ENCODE measurements at places on chromosomes 3 and 15.

DNA sequence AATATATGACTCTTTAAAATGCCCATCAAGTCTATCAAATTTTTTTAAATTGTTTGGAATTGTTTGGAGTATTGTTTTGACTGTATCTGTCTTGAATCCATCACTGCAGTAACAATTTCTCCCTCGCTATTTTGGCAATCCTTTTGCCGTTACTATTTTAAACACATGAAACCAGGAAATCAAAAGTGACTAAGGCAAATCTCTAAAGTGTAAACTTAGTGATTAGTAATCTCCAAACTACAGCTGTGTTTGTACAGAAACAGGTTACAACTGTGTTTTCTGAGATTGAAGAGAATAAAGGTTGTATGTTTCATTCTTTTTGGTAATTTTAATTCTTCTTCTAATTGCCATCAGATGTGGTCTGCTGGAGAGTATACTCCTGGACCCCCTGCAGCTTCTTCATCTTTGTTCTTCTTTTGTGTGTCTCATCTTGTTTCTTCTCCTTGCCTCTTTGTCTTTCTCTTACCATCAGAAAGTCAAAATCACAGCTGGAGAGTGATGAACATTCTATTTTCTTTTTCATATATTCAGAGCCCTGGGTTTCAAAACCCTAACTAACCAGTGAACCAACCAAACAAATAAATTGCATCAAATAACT is 465.4 kb downstream of the RBMS3 start:
- DNase-seq: no peak

DNA sequence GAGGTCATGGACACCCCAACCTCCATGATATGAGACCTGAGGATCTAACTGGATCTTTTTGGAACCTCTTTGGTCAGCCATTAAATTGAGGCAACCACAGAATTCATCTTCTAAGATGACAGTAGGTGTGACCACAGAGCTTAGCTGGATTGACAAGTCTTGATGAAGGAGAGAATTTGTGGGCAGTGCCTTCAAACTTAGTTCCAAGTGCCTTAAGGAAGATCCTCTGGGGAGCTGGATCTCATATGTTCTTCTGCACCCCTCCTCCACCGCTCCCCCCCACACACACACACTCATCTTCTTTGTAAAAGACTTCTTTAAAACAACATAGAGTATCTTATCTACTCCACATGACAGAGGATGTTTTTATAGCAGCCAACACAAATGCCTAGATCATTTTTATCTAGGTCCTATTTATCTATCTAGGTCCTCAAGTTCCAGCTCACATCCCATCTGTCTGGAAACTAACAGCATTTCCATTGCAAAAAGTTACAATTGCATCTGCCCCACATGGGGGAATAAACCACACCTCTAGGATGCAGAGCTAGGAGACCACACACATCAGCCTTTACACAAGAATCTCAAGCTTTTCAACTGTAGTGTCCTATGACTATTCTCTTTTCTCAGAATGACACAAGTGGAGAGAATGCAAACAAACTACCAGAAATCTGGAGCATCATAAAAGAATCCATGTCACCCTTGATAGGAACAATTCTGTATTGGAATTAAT is 37.4 kb downstream of the WWTR1 start:
- DNase-seq: no peak

DNA sequence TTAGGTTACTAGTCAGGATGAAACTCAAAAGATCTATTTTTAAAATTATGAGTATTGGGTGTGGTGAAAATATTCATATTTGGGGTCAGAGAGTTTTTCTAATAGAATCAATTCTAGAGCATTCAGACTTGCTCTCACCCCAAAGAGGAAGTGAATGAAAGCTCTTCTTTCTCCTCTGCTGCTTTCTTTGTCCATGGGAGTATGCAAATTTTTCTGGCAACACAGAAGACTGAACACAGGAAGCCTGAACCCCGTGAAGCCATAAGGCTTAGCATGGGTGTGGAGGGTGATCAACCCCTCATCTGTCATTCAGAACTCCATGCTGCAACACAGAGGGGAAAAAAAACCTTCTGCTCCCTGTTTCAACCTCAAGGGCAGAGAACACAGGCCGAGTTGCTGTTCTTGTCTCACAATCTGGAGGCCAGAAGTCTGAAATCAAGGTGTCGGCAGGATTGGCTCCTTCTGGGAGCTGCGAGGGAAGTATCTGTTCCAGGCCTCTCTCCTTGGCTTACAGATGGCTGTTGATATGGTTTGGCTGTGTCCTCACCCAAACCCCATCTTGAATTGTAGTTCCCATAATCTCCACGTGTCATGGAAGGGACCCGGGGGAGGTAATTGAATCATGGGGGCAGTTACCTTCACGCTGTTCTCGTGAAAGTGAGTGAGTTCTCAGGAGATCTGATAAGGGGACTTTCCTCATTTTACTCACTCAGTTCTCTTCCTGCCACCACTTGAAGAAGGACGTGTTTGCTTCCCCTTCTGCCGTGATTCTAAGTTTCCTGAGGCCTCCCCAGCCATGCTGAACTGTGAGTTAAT is 33.7 kb upstream of the CD47 start:
- DNase-seq: peak; percentile 69

- DNase-seq: no peak
Measured at GRCh38 chr3:46742992-46743585, 25.4 kb upstream of the PRSS50 start.

DNA sequence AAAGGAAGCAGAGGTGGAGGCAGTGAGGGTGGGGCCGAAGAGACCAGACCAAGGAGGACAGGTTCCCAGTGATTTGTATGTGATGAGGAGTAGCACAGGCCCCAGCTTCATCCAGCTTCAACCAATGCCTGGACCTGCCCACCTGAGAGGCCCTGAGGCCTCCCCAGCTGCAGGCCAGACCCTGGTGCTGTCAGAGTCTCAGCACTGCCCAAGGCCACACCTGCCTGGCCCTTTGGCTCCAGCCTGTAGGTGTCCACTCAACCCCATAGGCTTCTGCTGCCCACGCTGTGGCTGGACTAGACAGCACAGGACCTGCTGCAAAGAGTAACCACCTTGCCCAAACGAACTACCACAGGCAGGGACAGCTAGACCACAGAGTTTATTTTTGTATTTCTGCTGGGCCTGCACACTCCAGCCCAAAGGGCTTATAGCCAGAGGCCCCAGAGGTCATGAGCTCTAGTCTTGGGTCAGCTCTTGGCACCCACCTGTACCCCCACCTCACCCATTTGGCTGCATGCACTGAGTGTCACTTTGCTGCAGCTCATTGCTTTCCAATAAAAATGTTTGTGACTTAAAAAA is 81.9 kb upstream of the CDV3 start:
- no peak for DNase-seq

- no peak for DNase-seq
Measured at GRCh38 chr3:7421065-7421464, 560.1 kb downstream of the GRM7 start.

DNA sequence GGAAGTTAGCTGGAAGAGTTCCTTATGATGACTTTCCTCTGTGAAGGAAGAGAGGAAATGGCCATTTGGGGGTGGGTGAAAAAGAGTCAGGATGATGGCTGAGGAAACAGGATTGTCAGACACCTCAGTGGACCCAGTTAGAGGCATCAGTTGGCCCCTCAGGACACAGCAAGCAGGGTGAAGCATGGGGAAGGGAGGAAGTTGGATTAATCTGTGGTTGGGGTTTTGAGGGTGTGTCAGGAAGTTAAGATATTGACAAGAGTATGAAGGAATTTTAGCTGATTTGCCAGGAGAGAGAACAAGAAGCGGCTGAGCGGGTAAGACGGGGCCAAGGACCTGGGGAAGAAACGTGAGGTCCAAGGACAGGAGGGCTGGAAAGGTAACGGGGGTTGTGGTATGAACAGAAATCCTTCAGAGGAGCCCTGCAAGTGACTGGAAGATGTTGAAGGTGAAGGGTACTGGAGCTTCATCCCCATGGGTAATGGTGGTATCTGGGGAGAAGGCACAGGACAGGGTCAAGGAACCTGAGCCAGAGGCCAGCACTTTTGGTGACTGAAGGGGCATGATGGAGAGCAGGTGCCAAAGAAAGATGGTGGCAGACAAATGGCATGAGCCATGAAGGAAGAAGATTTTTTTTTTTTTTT is 2.7 kb downstream of the UQCC5 start:
- no peak for DNase-seq

DNA sequence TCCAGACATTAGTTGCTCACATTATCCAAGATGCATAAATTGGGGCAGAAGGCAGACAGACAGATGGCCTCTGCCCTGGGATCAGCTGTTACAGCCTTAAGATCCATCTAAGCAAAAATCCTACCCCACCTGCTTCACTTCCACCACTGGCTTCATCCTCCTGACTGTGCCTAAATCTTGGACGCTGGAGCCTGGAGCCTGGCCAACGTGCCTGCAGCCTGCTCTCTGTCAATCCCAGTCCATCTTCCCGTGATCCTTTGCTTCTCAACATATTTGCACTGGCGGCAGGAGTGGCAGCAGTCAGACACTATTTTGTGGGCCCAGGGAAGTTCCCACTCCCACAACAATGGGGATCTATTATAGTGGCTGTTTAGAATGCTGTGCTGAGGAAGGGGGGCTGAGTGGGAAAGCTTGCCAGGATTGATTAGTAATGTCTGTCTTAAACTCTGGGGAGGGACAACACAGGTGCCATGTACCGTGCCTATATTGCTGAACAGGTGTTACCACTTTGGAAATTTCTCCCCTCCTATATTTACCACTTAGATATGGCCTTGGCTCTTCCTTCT is 121.2 kb downstream of the MEGF11 start:
- DNase-seq: no peak

GRCh38 chr3:55668359-55668758 is 181.3 kb upstream of the WNT5A start:
- no peak for DNase-seq

- no peak for DNase-seq
Measured at GRCh38 chr3:61777483-61777882, 216.1 kb downstream of the PTPRG start.

DNA sequence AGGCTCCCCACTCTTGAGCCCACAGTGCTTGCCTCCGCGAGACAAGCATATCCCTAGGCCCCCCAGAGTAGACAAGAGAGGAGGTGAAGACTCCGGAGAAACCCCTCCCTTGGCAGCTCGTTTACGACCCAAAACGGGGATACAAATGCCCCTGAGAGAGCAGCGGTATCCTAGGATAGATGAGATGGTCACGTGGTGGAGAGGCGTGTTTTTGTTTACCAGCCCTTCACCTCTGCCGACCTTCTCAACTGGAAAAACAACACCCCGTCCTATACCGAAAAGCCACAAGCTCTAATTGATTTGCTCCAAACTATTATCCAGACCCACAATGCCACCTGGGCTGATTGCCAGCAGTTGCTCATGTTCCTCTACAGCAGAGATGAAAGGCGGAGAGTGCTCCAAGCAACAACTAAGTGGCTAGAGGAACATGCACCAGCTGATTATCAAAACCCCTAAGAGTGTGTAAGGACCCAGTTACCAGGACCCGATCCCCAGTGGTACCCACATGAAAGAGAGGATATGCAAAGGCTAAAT is 99.5 kb upstream of the OSBPL11 start:
- no peak for DNase-seq

DNA sequence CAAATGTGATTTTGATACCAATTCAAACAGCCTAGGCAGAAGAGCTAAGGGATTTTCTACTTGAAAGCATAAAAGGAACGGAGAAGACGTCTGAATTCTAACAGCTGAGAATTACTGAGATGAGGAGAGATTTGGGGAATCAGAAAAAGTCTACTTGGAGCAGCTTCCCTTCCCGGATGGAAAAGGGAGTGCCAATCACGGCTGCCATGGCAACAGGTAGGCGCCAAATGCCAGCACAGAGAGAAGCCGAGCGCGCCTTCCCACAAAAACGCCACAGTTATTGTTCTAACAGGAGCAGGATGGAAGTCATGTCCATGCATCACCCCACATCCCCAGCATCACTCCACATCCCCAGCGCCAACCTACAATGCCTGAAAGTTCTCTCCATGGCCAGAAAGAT is 63.5 kb upstream of the PRR20G start:
- DNase-seq: no peak

DNA sequence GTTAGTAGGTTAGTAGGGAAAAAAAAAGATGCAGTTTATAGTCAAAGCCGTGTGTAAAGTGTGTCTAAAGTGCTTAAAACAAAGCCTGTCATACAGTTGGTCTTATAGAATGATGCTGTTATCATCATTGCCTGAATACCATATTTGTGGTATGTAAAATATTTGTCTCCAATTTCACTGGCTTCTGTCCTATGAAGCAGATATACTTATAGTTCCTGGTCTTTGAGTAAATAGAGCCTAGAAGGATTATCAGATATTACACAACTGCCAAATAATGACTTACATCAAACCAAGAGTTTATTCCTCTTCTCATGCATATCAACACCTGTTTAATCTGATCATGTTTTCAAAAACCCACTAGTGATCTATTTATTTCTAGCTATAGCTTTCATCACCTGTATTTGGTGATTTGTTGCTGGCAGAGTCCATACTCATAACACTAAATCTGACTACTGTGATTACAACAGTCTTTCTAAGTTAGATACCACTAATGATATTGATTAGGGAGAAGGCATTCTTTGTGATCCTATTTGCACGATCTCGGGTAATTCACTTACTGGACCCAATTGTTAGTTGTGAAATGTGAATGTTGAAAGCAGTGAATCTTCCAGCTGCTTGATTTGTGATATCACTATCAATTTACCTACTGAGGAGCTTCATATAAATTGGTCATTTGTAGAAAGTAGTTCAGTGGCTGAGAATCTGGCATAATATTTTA is 413.7 kb downstream of the LPP start:
- no peak for DNase-seq

DNA sequence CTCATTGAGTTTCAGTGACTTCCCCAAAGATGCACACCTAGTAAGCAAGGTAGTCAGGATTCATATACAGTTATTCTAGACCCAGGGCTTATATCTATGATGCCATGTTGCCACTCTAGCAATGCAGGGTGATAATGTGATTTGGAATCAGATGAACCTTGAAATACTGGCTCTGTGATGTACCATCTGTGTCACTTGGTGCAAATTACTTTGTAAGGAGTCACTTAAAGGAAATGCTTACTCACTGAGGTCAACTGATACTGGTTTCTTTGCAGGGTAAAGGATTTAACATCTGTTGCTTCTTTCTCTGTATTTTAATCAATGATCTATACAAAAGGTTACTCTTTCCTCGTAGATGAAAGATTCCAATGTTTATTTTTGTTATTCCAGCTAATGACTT is 10.8 kb downstream of the ASB14 start:
- no peak for DNase-seq

DNA sequence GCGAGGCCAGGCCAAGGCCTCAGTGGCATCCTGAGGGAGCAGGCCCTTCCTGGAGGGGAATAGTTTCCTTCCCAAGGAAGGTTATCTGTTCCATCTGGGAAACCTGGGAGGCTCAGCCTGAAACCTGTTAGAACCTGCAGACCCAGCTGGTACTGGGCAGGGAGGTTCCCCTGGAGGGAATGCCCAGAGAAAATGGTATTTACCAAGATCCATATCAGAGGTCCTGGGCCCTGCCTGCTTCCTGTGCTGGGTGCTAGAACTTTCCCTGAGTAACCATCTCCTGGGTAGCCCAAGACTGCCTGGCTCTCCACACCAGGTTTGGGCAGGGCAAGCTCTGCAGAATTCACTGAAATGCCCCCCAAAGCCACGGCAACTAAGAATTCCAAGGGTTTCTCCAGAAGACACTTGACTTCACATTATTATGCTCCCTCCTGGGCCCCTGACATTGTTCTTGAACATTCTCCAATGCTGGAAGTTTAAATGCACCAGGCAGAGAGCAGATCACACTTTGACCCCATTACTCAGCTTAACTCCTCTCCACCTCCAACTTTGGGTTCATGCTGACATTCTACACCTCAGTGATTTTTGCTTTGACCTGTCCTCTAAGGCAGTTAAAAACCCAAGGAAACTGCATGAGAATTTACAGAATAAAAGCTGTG is 2.0 kb downstream of the CA12 start:
- no peak for DNase-seq

All from stimulated activated naive CD8-positive, alpha-beta T cell treated with anti-CD3 and anti-CD28 coated beads, Interleukin-15, Interleukin-2, amounts not matched to agents 100 U/mL and 50 U/mL, for 24 hours (primary cell).